OCI-M1 (cell line): ENCODE measurements at places on chromosomes 16 and 17.

- no peak for DNase-seq
Observed at GRCh38 chr16:4339909-4340308, 11.2 kb downstream of the PAM16 start.

DNA sequence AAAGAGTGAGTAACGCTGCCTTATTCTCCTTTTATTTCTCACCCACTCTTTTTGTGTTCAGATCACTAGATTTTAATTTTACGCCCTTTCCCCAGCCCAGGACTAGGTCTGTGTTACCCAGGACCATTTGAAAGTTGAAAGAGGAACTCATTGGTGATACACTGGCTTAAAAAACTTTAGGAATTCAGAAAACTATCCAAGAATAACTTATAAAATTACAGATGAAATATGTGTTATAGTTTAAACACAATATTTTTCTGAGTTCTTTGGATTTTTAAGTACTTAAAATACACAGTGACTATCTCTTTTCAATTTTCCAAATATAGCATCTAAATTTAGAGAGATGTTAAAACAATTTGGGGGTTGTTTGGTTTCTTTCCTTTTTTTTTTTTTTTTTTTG lies 385.2 kb downstream of the CDH13 start:
- no peak for DNase-seq

DNA sequence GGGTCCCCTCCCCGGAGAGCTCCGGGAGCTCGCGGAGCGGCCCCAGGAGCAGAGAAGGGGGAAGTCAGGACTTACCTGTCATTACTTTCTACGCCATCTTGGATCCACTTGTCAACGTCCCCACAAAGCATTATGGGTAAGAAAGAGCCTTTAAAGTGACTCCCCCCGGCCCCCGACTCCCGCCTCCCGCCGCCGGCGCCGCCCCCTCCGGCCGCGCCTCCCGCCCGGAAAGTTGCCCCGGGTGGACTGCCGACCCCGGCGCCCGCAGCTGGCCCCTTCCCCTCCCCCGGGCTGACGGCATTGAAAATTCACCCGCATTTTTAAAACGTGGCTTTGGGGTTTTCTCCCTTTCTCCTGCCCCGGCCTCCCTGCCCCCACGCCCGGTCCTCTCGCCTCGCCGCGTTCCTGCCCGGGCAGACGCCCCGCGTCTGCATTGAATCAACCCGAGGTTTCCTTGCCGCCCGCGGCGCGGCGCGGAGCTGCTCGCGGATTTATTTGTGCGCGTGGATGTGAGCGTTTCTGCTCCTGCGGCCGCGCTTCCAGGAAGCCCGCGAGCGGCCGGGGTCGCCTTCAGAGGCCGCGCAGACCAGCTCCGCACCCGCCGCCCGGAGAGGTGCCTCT lies at the start of gene HELZ:
Gene HELZ, minus strand, starts transcription at position 124 of the 621 bp plus-strand sequence. CDS start 26,392 bp downstream, outside the sequence.
- peak; percentile 89 for DNase-seq

- peak; percentile 67 for DNase-seq
Observed at GRCh38 chr17:10618202-10618635, 38.9 kb downstream of the MYH3 start.

GRCh38 chr17:80632046-80632581 lies 87.5 kb downstream of the RPTOR start:
- no peak for DNase-seq

DNA sequence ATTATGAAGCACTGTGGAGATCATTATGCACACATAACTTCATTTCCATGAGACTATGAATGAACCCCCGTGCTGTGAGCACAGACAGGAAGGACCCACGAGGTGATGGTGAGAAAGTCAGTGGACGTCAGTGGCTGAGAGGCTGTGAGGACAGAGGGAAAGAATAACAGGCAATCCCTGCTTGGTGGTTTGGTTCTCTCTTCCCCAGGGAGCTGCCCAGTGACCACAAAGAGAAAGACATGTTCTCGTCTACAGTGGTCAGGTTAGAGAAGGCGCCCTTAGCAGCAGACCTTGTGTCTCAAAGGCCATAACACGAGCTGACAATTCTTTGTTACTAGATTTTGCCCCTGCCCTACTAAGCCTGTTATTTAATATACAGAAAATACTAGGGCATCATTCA lies 609.2 kb downstream of the TOX3 start:
- no peak for DNase-seq

DNA sequence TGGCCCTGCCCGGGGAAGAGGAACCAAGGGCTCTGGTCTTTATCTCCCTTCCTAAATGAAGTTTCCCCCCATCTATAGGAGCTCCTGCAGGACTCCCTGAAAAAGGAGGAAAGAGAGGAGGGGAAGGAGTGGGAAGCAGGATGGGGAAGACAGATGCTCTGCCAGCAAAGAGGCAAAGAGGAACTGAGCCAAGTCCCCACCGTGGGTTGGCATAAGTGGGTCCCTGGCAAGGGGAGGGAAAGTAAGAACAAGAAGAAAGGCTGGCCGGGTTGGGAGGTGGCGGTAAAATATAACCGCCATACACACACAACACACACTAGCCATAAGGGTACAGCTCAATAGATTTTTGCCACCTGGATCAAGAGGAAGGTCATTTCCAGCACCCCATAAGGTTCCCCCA lies 6.1 kb upstream of the EIF1 start:
- no peak for DNase-seq

GRCh38 chr17:41835800-41836549 lies at the start of gene NT5C3B:
Gene NT5C3B (minus strand): TSS chr17:41836232. CDS start chr17:41836193, 39 bp downstream.
- peak; percentile 10 for DNase-seq

DNA sequence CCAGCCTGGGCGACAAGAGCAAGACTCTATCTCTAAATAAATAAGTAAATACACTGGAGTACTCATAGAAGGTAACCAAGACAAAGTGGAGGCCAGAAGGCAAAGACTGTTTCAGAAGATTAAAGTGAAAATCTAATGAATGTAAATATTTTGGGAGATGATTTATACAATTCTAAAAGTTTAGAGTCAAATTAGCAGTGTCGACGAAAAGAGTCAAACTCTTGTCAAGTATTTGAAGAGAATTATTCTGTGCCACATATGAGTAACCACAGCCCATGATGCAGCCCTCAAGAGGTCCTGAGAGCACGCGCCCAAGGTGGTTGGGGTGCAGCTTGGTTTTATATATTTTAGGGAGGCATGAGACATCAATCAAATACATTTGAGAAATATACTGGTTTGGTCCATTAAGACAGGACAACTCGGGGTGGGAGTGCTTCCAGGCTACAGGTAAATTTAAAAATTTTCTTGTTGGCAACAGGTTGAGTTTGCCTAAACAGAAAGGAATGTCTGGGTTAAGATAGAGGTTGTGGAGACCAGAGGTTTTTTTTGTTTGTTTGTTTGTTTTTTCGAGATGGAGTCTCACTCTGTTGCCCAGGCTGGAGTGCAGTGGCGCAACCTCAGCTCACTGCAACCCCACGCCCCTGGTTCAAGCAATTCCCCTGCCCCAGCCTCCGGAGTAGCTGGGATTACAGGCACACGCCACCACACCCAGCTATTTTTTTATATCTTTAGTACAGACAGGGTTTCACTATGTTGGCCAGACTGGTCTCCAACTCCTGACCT lies 3.5 kb downstream of the CFDP1 start:
- no peak for DNase-seq

- DNase-seq: no peak
Observed at GRCh38 chr17:19424934-19425868, 14.2 kb downstream of the RNF112 start.

GRCh38 chr17:47829870-47830269 lies 1.5 kb downstream of the MRPL10 start:
- no peak for DNase-seq
